ENCODE measurements at places on chromosomes 2 and 18.

- peak; percentile 53 for DNase-seq
These were observed 164.3 kb downstream of the BCL2 start for GRCh38 chr18:63155169-63155852.

GRCh38 chr2:202237787-202238233, 587 bp downstream of the SUMO1 start:
- peak; percentile 1 for DNase-seq

GRCh38 chr18:59062643-59063006, 77.1 kb upstream of the SEC11C start:
- no peak for DNase-seq

DNA sequence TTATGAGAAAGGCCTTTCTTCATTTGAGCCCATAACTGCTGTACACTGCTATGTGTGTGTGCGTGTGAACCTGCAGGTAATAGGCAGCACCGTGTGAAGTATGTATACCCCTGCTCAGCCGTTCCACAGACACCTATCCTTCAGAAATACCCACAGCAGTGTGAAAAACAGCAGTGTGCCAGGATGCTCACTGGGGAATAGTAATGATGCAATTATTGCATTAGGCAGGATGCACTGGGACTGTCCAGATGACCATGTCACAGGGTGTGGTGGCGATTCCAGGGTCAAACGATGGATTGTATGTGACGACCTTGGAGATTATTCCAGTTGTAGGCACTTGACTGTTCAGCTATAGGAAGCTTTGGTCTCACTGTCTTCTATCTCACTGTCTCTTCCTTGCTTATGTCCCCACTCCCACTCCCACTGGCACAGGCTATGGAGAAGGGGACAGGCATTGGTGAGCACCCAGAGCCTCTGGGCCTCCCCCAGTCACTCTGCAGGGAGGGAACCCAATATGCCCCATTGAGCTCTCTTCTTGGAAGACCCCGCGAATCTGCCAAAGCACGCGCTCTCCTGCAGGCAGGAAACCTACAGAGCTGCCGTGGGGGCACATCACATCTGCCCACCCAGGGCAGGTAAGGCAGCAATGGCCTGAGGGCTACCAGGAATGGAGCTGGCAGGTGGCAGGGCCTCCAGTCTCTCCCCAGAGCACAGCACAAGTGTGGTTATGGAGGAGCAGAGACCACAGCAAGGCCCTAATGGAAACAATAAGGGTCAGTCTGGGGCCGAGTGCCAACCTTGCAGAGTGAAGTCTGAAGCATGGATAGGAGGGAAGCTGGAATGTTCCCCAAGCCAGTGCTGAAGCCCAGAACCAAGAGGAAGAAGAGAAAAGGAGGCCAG, 518.9 kb upstream of the RAB6C start:
- no peak for DNase-seq

- no peak for DNase-seq
These were observed 73.6 kb downstream of the DYSF start for GRCh38 chr2:71526975-71527374.

GRCh38 chr2:207144173-207144785, 21.5 kb downstream of the KLF7 start:
- DNase-seq: no peak

DNA sequence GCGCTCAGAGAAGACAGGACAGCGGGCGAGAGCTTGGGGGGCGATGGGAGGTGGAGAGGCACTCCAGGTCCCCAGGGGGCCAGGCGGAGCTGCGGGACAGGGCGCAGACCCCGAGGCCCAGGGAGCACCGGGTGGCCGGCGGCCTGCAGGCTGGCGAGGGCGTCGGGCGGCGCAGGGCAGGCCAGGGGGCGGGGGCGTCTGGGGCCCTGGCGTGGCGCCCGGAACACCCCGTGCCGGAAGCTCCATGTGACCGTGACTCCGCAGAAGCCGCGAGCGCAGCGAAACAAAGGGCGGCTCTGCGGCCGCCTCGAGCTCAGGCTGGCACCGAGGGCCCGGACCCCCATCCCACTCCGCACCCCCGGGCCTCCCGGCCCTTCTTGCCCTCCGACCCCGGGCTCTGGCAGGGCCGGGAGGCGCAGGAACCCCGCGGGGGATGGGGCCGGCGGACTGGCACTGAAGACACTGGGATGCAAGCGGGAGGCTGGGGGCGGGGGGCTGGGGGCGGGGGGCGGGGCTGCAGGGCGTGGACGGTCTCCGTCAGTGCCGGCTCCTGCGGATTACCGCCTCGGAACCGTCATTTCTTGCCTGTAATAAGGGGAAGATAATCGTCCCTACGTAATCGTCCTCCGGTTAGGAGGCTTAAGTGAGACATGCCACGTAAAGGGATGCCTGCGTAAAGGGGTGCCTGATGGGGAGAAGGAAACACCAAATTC, 19.1 kb downstream of the SH2D6 start:
- peak; percentile 62 for DNase-seq

GRCh38 chr2:188797371-188797770, 176.8 kb upstream of the COL3A1 start:
- DNase-seq: no peak
